ENCODE measurements at places on chromosomes 6 and 20.

- no peak for DNase-seq
Observed at GRCh38 chr6:103344554-103345163, 1515.1 kb downstream of the HACE1 start.

DNA sequence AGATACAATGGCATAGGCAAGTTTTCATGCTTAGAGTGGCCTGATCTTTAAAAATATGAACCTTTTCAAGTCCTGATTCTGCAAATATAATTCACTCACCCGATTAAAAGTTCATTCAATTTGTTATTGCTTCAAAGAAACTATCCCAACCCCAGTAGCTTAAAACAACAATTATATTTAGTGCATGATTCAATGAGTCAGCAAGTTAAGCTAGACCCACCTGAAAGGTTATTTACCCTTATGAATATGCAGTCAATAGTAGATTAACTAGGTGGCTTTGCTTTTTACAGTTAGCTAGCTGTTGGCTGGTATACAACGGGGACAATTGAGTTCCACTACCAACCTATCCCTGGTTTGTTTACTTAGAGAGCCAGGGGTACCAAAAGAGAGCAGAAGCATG lies 95.6 kb upstream of the ANKEF1 start:
- no peak for DNase-seq

- DNase-seq: no peak
Observed at GRCh38 chr6:104187616-104188015, 672.1 kb downstream of the HACE1 start.

GRCh38 chr20:50588034-50588736 lies 78.0 kb downstream of the PTPN1 start:
- DNase-seq: peak; percentile 70

DNA sequence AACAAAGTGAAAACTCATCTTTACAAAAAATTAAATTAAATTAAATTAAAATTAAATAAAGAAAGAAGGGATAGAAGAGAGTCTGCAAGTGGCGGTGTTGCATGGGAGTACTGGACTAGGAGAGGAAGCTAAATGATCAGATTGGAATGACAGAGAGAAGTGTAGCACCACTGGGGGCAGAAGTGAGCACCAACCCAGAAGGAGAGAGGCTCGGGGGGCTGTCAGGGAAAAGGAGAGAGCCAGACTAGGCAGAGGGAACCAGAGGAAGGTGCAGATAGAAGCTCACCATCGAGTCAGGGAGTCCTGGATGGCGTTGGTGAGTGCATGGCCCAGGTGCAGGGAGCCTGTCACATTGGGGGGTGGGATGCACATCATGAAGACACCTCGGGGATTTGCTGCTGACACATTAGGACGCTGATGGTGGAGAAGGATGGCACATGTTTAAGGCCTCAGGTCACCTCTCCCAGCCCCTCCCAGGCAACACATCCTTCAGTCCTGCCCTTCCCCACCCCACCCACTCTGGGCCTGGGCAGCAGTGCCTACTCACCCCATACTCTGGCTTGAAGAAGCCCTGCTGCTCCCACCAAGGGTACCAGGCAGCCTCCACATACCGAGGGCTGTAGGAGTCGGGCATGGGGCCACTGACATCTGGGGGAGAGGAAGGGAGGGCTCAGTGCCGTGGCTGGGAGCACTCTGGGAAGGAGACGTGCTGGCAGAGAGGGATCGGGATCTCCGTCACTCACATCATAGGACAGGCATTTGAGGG lies 4.0 kb downstream of the VARS1 start:
- DNase-seq: no peak

DNA sequence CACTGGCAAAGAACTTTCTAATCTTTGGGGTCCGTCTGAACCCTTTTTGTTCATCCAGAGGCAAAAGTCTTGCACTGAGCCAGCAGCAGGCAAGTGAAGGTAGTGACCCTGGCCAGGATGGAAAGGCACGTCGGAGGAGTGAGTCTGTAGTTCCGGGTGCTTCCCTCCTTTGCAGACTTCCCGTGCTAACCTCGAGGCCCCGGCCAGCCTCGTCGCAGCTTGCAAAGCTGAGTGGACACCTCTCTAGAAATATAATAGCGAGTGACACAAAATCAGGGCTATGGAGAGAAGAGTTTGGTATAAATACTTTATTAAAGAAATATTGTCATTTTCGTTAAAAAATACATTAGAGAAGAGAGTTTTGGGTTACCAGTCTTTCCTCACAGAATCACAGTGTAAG lies 9.9 kb downstream of the PSMG4 start:
- no peak for DNase-seq

DNA sequence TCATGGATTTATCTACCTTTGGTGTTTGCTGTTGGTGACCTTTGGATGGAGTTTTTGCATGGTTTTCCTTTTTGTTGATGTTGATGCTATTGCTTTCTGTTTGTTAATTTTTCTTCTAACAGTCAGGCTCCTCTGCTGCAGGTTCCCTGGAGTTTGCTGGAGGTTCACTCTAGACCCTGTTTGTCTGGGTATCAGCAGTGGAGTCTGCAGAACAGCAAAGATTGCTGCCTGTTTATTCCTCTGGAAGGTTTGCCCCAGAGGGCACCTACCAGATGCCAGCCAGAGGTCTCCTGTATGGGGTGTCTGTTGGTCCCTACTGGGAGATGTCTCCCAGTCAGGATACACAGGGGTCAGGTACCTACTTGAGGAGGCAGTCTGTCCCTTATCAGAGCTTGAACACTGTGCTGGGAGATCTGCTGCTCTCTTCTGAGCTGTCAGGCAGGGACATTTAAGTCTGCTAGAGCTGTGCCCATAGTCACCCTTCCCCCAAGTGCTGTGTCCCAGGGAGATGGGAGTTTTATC lies 9.2 kb upstream of the ZNF337 start:
- no peak for DNase-seq

DNA sequence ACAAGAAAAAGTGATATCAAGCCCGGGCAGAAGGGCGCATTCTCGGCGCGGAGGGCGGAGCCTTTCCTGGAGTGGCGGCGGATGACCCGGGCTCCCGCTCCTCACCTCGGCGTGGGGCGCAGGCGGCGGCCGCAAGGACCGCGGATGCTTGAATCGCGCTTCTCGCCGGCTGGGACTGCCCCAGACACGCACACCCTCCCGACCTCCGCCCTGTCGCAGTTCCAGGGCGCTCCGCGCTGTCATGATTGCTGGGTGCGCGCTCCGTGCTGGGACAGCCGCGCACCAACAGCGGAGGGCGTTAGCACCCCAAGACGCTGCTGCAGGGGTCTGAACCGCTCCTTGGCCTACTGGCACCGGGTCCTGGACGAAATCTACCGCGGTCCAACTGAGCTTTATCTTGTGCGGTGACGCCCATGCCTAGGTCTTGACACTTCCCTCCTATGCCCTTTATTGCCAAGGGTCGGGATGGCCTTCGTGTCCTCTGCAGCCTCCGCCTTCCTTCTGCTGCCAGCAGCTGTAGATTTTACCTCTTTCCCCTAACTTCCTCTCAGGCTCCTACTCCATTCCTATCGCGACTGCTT lies 43.3 kb downstream of the IRAK1BP1 start:
- DNase-seq: peak; percentile 22

GRCh38 chr6:47481806-47482205 lies 4.2 kb downstream of the CD2AP start:
- no peak for DNase-seq

DNA sequence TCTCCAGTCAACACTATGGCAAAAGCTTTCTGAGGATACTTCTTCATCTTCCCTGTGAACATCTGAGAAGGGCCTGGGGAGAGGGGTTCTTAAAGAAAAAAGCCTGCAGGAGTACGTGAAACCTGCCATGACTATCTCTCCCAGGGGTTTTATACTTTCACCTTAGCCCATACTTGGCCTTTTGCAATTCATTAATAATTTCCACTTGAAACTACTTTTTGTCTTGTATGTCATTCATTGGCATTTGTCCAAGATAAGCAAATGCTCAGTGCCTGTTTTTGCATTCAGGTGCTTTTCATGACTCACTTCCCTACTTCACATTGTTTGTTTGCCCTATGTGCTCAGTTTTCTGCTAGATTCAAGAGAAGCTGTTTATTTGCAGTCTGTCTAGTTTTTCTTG lies 580.3 kb upstream of the GJE1 start:
- no peak for DNase-seq

DNA sequence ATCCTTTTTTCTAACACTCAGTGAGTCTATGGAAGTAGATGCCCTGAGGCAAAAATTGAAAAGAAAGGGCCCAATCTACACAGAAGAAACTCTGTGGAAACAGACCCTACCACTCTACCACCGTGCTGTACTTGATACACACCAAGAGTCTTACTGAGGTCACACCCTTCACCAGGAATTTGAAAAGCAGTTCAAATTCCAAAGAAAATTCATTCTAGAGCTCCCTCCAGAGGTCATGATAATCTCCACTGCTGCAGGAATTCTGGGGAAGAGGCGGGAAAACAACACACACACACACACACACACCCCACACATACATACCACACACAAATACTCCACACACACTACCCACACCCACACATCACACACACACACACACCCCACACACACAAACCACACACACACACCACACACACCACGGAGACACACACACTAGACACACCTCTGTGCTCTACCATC lies 336.8 kb downstream of the HDGFL1 start:
- no peak for DNase-seq

GRCh38 chr6:142714951-142715785 lies 229.8 kb downstream of the HIVEP2 start:
- no peak for DNase-seq

DNA sequence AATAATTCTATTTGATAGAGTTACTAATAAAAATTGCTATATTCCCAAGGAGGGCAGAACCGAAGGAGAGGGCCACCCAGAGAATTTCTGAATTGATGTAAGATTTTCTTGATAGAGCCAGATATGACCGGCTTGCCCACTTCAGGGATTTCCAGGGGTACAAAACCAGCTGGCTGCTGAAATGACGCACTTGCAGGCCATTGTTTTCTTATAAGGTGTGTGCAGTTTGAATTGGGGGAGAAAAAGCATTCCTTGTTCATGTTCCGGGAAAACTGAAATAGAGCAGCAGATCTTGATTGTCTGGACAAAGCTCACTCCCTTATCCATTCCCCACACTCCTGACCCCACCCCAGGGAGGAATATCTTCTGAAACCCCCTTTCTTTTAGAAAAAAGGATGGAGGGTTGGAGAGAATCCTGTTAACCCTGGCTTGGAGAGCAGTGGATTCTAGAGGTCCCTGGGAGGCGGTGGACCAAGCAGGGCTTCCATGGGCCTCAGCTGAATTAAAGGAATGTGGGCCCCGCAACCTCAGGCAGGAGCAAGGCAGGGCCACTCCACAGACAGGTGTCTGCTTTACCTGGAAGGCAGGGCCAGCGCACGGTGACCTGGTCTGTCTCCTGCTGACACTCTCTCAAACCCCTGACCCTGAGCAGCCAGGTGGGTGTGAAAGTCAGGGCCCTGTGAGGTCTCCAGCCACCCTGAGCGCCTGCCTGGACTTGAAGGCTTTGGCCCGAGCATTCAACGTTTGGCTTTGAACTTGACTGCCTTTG lies 96.4 kb downstream of the TMEM170B start:
- DNase-seq: no peak

DNA sequence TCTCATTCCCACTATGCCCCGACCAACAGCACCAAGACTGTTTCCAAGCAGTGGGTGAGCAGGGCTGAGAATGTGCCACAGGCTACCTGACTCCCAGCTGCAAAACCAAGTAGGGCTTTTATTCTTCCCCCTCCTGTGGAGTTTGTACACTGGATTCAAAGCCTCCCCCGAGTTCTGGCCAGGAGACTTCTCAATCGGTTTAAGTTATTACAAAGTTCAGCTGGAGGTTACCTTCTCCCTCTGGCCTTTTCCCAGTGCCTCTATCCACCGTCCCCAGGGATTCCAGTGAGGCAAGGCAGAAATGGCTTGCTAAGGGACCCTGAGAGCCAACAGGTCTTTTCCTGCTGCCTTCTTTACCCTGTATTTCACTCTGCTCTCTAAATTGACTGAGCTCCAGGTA lies 217.0 kb downstream of the ADGRG6 start:
- DNase-seq: no peak

GRCh38 chr6:135503703-135504475 lies 6.3 kb upstream of the AHI1 start:
- DNase-seq: no peak

GRCh38 chr6:81820980-81821379 lies 68.5 kb upstream of the TENT5A start:
- no peak for DNase-seq

- DNase-seq: peak; percentile 28
Observed at GRCh38 chr6:170393807-170394399, 87.3 kb downstream of the FAM120B start.

DNA sequence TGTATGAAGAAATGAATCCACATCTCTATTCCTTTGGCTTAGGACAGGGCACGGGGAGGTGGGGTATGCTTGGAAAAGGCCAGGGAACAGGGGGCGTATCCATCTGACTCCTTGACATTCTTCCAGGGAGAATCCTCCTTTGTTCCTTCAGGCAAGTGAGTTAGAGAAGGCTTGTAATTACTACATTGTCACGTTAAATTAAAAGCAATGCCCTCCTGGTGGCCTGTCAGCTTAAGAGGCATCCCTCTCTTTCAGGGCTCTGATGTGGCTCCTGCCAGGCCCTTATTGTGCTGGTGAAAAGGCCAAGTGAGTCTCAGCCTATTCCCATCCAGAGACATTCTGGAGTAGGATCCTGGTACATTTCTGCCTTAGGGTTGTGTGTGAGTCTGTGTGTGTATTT lies 128.3 kb downstream of the FOXA2 start:
- DNase-seq: no peak

DNA sequence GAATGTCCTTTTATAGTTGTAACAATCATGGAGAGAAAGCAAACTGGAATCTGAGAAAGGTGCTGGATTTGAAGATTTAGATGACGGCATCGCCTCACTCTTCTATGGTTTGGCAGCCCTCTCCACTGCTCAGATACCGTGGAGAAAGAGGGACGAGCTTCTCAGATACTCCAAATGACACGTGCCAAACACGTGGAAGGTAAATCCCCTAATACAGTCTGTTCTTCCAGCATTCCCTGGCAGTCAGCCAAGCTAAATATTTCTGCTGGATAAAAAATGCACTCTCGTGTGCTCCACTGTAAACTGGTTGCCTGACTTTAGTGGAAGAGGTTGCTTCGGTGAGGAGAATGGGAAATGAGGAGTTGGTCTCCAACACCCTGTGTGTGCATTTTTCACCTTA lies 16.7 kb upstream of the PRDM1 start:
- DNase-seq: no peak
